ENCODE measurements at places on chromosomes 3 and 15.

DNA sequence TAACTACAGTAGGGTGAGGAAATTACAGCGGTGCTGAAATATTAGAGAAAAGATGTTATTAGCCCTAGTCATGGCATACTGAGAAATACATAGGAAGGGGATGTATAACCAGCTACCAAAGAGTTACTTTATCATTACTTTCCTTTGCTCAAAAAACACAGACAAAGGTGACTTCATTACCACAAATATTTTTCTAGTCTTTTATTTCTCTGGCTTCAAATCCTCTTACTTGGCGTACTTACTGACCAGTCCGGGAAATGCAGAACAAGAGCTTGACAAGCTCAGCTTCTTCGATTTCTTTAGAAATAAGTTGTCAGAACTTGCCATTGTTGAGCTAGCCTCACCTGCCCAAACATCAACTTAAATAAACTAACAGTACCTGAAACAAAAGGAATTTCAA, 142.1 kb upstream of the TMCO5A start:
- DNase-seq = no peak

GRCh38 chr15:73968461-73968860, 23.6 kb downstream of the STOML1 start:
- no peak for DNase-seq

- DNase-seq = no peak
Measured at GRCh38 chr15:34023907-34024306, 15.1 kb downstream of the AVEN start.

DNA sequence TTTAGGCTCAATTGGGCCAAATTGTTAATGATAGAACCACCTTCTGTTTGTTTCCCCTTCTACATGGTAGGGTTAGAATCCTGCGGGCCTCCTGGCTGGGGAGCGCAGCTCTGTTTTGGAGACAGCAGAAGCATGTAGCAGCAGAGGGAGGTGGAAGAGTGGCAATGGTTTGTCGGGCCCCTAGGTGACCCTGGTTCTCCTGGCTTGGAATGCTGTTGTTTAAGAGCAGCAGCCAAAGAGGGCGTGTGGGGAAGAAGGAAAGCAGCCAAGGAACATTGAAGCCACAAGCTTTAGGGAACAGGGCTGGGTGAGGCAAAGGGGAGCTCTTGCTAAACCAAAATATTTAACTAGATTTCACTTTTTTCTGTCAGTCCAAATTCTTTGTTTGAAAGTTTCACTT, 213.7 kb upstream of the NR2E3 start:
- peak; percentile 93 for DNase-seq

DNA sequence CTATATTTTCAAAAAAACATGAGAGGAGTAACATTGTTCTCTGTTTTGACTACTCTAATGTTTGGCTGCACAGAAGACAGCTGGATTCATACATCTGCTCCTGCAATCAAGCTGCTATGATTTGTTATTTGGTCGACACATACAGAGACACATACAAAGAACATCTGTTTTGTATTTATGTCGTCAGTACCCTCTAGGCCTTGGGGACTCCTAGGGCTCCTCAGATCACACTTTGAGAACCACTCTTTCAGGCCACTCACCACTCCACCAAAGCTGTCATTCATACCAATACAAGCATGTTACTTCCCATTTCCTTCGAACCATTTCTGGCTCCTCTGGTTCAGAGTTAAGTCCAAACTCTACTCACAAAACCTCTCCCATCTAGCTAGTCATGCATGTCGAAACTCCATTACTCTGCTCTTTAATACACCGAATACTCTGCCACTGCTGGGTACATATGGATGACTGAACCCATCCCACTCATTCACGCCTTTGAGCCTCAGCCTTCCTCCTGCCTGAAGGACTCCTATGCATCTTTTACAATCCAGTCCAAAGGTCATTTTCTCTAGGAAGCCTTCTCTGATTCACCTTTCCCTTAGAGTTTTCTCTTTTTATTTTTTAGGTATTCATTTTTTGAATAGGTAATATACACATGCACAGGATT, 102.9 kb upstream of the ARHGEF3 start:
- DNase-seq = no peak

Measured in esophagus muscularis mucosa (tissue), 4 donors.